ENCODE measurements at places on chromosomes 4 and X.

GRCh38 chrX:150236327-150236726 lies 126.8 kb upstream of the MAMLD1 start:
- no peak for DNase-seq

DNA sequence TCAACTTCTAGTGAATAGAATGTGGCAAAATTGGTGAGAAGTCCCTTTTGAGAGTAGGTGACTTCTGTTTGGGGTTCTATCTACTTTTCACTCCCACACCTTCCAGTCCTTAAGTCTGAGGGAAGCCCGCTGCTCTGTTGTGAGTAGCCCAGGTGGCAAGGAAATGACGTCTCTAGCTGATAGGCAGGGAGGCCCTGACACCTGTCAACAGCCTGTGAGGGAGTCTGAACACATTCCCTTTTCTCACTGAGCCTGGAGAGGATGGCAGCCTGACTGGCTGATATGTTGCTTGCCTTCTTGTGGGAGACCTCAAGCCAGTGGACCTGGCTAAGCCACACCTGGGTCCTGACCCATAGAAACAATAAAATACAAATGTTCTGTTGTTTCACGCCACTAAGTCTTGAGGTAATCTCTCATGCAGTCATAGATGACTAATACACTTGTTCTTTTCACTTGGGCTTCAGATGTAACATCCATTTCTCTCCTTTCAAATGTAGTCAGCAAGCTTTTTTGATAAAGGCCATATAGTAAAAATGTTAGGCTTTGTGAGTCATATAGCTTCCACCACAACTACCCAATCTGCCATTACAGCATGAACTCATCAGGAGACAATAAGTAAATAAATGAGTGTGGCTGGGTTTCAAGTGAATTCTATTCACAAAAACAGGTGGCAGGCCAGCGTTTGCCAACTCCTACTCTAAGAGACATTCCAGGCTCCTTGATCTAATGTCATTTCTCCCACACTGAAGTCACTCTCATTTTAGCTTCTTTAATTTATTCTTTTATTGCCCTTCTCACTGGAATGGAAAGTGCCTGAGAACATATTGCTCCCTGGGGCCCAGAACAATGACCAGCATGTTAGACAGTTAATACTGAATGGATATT lies 265.1 kb upstream of the MAD2L1 start:
- no peak for DNase-seq

DNA sequence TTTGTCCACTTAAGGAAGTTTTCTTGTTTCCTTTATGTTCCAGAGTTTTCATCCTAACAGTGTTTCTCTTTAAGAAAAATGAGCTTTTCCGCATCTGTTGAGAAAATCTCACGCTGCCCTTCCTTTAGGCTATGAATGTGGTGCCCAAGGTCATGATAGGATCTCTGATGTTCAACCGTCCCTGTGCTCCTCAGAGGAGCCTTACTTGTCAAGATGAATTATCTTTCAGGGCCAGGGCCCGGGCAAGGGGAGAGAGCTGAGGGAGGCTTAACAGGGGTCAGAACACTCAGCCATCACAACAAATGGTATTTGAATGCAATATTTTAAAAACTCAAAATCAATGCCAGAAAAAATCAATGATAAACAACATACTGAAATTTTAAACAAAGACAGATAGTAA lies 6.2 kb upstream of the NELFA start:
- DNase-seq, result no peak

GRCh38 chr4:5527211-5527610 lies 181.1 kb downstream of the EVC2 start:
- no peak for DNase-seq

DNA sequence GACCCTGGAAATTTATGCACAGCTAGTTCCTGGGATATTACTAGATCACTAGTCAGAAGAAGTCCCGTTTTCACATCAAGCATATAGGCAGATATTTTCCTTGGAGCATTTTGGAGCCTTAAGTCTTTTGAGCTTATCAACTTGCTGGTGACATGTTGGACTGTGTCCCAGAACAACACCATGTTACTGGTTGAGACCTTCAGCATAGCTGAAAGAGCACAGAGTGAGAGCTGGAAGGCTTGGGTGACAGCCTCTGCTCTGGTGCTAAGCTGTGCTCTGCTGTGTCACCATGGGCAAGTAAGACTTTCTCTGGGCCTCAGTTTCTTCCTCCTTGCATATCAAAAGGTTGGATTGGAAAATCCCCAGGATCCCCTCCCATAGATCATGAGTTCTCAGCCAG lies 116.6 kb upstream of the FRMPD4 start:
- DNase-seq, result no peak

GRCh38 chr4:23337292-23337691 lies 552.6 kb downstream of the PPARGC1A start:
- no peak for DNase-seq

DNA sequence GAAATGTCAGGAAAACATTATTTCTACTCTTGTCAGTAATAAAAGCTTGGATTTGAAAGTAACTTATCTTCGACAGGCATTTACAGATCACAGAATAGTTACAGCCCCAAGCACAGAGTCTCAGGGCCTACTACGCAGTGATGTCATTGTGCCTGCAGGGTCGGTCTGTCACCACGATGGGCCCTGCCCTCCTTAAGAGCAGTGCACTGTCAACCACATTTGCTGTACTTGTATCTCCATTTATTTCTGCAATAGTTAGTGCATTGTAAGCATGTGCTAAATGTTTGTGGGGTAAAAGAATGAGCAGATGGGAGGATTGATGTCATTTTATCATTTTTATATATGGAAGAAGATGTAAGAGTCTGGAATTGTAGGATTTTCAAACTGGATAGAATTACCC lies 13.6 kb upstream of the CCKAR start:
- DNase-seq, result no peak

GRCh38 chrX:14528629-14529289 lies 577 bp upstream of the GLRA2 start:
- DNase-seq, result no peak
